ENCODE measurements at places on chromosomes 12 and 14. TPM values are rescaled to one million over a fixed set of nuclear protein-coding genes. Genes with fewer than 3 reads are reported as not detected.

Gene RAB15
- 4.1 TPM for total RNA-seq

Gene RDH5
- total RNA-seq: 58.9 TPM

Gene TMEM229B
- 2.0 TPM for total RNA-seq

Gene EIF2S3B
- total RNA-seq: 0.87 TPM

Gene GOLGA5
- total RNA-seq: 56.7 TPM

Gene PZP
- total RNA-seq: not detected

Gene IL26
- total RNA-seq: not detected

Gene DAO
- total RNA-seq: not detected

Gene KRT80
- total RNA-seq: not detected

Gene RDH12
- 0.15 TPM for total RNA-seq

Gene SDR9C7
- total RNA-seq: 0.15 TPM
